ENCODE measurements at places on chromosomes 4 and X.

DNA sequence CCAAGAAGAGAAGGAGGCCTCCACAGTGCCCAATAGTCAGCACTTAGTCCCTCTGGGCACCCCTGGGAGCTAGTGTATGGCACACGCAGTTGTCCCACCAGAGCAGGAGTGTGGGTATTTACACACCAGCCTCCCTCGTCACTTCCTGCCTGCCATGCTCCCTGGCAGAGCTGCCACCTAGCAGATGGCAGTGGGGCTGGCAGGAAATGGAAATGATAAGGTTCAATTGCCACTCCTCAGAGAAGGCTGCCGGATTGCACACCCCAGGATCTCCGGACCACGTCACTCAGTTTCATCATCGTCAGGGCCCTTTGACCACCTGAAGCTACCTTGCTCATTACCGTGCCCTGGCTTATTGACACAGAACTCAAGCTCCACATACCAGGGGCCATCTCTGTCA lies 173.3 kb upstream of the PSAPL1 start:
- DNase-seq, result no peak

GRCh38 chrX:154751669-154752271 lies 893 bp upstream of the GAB3 start:
- DNase-seq, result no peak

DNA sequence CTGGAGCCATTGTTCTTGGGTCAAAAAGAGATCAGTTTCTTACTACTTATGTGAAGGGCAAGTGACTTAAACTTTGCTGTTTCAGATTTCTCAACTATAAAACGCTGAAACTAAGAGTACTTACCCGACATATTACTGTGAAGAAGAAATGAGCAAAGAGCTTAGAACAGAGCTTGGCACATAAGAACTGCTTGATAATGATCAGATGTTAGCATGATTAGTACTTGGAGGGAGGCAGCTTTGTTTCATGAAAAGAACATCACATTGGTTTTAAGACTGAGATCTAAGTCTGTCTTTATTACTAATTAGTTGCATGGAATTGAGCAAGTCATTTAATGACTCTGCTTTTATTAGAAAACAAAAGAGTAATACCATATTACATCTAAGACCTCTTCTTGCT lies 169.1 kb downstream of the ARHGAP24 start:
- DNase-seq, result no peak

GRCh38 chrX:133250184-133251100 lies 32.3 kb upstream of the TFDP3 start:
- no peak for DNase-seq

- no peak for DNase-seq
Measured at GRCh38 chrX:41092776-41093175, 7.5 kb downstream of the USP9X start.

- DNase-seq, result no peak
Measured at GRCh38 chr4:41613386-41613785, 75.4 kb downstream of the LIMCH1 start.

GRCh38 chr4:25712611-25713010 lies 57.0 kb downstream of the SLC34A2 start:
- DNase-seq, result no peak

DNA sequence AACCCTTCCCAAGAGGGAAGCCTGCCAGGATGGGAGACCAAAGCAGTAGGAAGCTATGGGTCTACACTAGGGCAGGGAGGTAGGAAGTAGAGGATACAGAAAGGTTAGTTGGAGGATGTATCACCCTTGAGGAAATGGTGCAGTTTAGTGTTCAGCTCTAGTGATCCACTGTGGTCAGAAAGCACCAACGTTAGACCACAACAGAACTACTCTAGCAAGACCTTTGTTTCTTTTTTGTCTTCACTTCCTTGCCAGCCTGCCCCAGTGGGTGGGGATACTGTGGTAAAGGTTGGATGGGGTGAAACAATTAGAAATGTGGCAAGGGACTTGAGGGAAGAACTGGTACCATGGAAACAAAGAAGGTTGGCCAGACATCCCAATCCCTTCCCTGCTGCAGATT lies 83.3 kb downstream of the DDIT4L start:
- no peak for DNase-seq
